Glutamatergic neuron (in vitro differentiated cells): ENCODE measurements at places on chromosomes 12 and 14. TPM values are rescaled to one million over a fixed set of nuclear protein-coding genes. Genes with fewer than 3 reads are reported as not detected.

DNA sequence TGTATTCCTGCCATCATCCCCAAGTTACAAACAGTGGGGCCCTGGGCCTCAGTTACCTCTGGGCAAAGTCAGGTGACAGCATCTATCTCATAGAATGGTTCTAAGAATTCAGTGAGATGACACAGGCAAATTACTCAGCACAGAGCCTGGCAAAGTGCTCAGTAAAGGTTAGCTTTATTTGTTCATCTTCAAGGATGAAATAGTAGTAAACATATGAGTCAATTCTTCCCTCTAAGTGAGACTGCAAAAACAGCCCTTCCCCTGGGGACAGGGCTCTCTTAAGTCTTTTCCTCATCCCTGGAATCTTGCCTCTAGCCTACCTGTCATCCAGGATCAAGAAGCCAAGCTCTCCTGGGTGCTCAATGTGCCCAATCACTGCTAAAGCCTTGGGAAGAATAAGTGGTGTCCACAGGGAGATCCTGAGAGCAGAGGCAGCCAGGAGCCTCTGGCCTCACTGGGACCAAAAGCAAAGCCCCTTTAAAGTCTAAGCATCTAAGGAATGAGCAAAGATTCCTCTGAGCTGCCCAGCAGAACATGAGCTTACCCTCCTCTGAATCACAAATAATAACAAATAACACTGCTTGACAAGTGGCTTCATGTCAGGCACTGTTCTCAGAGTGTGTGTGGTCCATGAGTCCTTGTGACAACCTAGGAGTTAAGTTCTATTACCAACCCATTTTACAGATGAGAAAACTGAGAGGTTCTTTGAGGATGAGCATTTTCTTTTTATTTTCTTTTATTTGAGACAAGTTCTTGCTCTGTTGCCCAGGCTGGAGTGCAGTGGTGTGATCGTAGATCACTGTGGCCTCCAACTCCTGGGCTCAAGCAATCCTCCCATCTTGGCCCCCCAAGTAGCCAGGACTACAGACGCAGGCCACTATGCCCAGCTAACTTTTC lies 12.1 kb downstream of the NUAK1 start:
- DNase-seq = no peak

- DNase-seq = no peak
These were observed 782.5 kb downstream of the TMEM121 start for GRCh38 chr14:106308839-106309389.

PPP1R1A gene
- 47.6 TPM for total RNA-seq

DNA sequence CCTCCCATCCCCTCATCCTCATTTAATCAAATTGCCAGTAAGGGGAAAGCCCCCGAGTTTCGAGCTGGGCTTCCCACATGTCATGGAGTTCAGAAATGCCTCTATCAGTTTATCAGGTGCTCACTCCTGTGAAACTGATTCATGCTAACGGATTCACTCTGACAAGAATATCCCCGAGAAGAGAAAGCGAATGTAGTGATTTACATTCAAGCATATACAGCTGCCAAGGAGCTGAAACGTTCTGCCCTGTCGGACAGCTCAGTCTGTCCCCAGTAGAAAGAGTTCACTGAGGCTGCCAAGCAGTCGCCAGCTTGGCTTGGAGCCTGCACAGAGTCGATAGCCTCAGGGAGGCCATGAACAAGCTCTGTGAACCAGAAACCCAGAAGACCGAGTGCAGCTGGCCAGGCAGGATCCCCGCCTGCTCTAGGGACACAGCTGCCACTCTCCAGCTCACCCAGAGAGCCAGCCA lies 88.4 kb downstream of the TMCC3 start:
- peak; percentile 40 for DNase-seq

AKAP3 gene
- 3.3 TPM for total RNA-seq
